CD8-positive, alpha-beta memory T cell (primary cell): ENCODE measurements at places on chromosomes 13 and 19. TPM values are rescaled to one million over a fixed set of nuclear protein-coding genes. Genes with fewer than 3 reads are reported as not detected.

The ZNF229 gene
- 1.2 TPM for total RNA-seq

The ZNF578 gene
- 1.9 TPM for total RNA-seq

The RCBTB1 gene
- total RNA-seq = 21.2 TPM

The ZNF571 gene
- 2.2 TPM for total RNA-seq

The CDX2 gene
- not detected for total RNA-seq

The NOTCH3 gene
- total RNA-seq = not detected

The NRTN gene
- total RNA-seq = not detected

- no peak for DNase-seq
- no peaks in the 10 kb centered on the region for H3K4me1 ChIP-seq
- H3K27me3 ChIP-seq = no peaks in the 10 kb centered on the region
- H3K4me3 ChIP-seq = no peak overlapping the region
- no peaks in the 10 kb centered on the region for H3K36me3 ChIP-seq
Observed at GRCh38 chr19:21256722-21257121, 72.5 kb downstream of the ZNF708 start.

GRCh38 chr13:33109271-33109697 lies 93.1 kb downstream of the KL start:
- DNase-seq = no peak
- no peaks in the 10 kb centered on the region for H3K4me1 ChIP-seq
- H3K27me3 ChIP-seq = no peaks in the 10 kb centered on the region
- no peaks in the 10 kb centered on the region for H3K36me3 ChIP-seq
- H3K4me3 ChIP-seq = no peak overlapping the region
- no peak overlapping the region for H3K27ac ChIP-seq

GRCh38 chr19:29467824-29468401 lies 57.9 kb upstream of the VSTM2B start:
- no peaks in the 10 kb centered on the region for H3K4me1 ChIP-seq
- H3K4me3 ChIP-seq = no peak overlapping the region
- H3K27me3 ChIP-seq = no peaks in the 10 kb centered on the region
- H3K36me3 ChIP-seq = no peaks in the 10 kb centered on the region
- H3K27ac ChIP-seq = no peak overlapping the region
- DNase-seq = no peak

GRCh38 chr19:32396046-32396652 lies 9.4 kb upstream of the DPY19L3 start:
- no peak overlapping the region for H3K27ac ChIP-seq
- no peaks in the 10 kb centered on the region for H3K27me3 ChIP-seq
- no peaks in the 10 kb centered on the region for H3K4me1 ChIP-seq
- H3K36me3 ChIP-seq = no peaks in the 10 kb centered on the region

DNA sequence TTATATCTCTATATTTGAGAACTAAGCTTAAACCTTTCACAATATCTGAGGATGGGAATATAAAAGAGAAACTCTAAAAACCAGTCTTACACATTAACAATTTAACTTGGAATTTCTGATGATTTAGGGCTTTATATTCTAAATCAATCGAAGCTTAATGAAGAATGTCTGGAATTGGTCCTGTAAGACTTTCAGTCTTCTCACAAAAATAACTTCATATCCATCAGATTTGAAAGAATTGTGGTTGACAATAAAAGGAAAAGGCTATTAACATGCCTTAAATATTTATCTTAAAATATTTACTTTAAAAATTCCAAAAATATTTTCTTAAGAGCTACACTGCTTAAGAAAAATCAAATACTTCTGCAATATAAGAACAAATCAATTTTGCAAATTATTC lies 27.3 kb downstream of the MYCBP2 start:
- H3K4me3 ChIP-seq = no peak overlapping the region
- peaks cover under 1% of the 10 kb centered on the region for H3K36me3 ChIP-seq
- H3K27me3 ChIP-seq = no peaks in the 10 kb centered on the region
- no peak for DNase-seq
- H3K4me1 ChIP-seq = peaks cover 35% of the 10 kb centered on the region
- H3K27ac ChIP-seq = no peak overlapping the region

DNA sequence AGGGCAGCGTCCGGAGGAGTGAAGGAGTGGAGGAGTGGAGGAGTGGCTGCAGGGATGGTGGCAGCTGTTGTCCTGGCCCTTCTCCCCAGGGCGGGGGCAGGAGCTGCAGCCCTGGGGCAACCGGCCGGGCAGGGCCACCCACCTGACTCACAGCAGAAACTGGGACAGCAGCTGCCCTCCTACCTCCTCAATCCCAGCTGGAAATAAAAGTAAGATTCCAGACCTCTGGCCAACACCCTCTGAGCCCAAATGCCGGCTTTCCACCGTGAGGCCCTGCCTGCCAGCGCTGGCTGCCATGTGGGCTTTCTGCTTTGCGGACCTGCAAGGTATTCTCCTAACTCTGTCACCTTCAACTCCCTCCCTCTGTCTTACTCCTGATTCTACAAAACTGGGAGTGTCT lies 3.3 kb upstream of the CLPP start:
- H3K4me1 ChIP-seq = peaks cover 8% of the 10 kb centered on the region
- no peak overlapping the region for H3K4me3 ChIP-seq
- DNase-seq = no peak
- H3K27me3 ChIP-seq = no peaks in the 10 kb centered on the region
- H3K36me3 ChIP-seq = no peaks in the 10 kb centered on the region

GRCh38 chr13:49455007-49455398 lies 10.9 kb downstream of the SETDB2 start:
- H3K27me3 ChIP-seq = no peaks in the 10 kb centered on the region
- H3K27ac ChIP-seq = no peak overlapping the region
- no peak for DNase-seq
- no peak overlapping the region for H3K4me3 ChIP-seq
- H3K4me1 ChIP-seq = peaks cover 16% of the 10 kb centered on the region

DNA sequence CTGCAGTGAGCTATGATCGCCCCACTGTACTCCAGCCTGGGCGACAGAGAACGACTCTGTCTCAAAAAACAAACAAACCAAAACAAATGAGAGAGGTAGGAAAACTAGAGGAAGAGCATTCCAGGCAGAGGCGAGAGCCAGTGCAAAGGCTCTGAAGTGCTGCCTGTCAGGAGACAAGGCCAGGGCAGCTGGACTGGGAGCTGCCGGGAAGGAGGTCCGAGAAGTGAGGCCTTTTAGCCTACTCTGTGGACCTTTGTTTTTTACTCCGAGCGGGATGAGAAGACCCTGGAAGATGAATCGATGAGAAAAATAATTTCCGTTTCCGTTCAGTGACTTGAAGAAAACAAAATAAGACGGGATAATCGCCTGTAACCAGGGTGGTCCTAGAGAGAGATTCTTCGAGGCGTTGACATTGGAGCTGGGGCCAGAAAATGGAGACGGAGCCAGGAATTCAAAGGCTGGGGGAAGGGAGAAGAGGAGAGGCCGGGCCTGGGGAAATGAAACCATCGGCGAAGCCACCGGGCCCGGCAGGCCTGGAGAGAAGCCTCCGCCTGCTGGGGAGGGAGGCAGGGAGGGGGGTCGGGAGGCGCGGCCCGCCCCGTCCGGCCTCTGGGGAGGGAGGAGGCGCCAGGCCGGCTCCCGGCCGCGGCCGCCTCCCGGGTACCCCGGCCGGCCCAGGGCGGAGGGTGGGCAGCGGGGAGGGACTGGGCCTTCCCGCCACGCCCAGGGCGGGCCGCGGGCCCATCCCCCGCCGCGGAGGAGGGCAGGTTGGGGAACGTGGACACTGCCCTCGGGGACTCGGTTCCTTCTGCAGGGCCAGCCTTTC lies 7.8 kb upstream of the SERTAD1 start:
- H3K27me3 ChIP-seq = no peaks in the 10 kb centered on the region
- H3K27ac ChIP-seq = peak overlapping the region; percentile 83
- DNase-seq = peak; percentile 52
